ENCODE measurements at places on chromosomes 16 and 17.

- H3K27me3 ChIP-seq = no peaks in the 10 kb centered on the region
- peaks cover 20% of the 10 kb centered on the region for H3K4me1 ChIP-seq
- H3K36me3 ChIP-seq = peaks cover 18% of the 10 kb centered on the region
- no peak overlapping the region for H3K4me3 ChIP-seq
- H3K27ac ChIP-seq = no peak overlapping the region
Measured at GRCh38 chr17:17079761-17080160, 37.5 kb downstream of the MPRIP start.

DNA sequence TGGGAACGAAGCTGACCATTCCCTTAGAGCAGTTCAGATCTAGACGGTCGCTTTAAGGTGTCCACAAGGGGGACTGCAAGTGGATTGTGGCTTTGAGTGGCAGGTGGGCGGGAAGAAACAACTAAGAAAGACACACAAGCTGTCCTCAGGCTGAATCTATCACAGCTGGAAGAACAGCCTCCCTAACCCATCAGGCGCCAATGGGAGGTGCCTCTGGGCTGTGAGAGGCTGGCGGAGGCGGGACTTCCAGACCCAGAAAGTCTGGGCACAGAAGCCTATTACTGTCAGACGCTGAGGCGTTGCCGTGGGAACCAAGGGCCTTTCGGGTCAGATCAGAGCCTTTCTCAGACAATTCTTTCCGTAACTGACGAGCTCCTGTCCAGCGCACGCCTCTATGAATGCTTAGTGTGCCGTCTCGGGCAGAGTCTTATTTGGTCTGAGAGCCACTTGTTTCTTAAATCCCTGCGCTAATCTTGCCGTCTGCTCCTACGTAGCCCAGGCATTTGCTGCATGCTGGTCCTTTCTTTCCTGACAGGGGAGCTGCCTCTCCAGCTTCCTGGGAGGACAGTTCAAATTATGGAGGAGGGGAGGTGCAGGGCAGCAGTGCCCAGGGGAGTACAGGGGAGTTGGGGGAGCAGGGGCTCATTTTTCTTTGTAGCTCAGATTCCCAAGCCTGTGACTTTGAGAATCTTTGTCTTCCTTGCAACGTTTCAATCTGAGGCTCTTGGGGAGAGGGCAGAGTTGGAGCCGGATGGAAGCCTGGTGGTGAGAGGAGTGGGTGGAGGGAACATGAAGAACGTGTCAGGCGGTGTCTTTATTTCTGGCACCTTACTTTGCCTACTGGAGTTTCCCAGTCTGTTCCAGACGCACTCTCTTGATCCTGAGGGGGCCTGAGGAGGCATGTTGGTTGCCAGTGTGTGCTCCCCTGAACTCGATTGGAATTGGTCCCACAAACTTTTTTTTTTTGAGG, 618.7 kb downstream of the KCNJ18 start:
- DNase-seq = no peak
- no peaks in the 10 kb centered on the region for H3K36me3 ChIP-seq
- no peak overlapping the region for H3K27ac ChIP-seq
- no peaks in the 10 kb centered on the region for H3K4me1 ChIP-seq
- no peaks in the 10 kb centered on the region for H3K27me3 ChIP-seq
- H3K4me3 ChIP-seq = no peak overlapping the region

GRCh38 chr16:58043571-58044155, 18.1 kb downstream of the MMP15 start:
- H3K4me1 ChIP-seq = no peaks in the 10 kb centered on the region
- no peak overlapping the region for H3K4me3 ChIP-seq
- no peak for DNase-seq
- H3K27me3 ChIP-seq = no peaks in the 10 kb centered on the region

- no peak for DNase-seq
- H3K36me3 ChIP-seq = no peaks in the 10 kb centered on the region
- H3K27ac ChIP-seq = no peak overlapping the region
- H3K27me3 ChIP-seq = no peaks in the 10 kb centered on the region
- no peak overlapping the region for H3K4me3 ChIP-seq
Measured at GRCh38 chr17:13518261-13519000, 83.3 kb downstream of the HS3ST3A1 start.

GRCh38 chr17:72145562-72145961, 24.7 kb downstream of the SOX9 start:
- no peak overlapping the region for H3K27ac ChIP-seq
- no peaks in the 10 kb centered on the region for H3K36me3 ChIP-seq
- no peak overlapping the region for H3K4me3 ChIP-seq
- no peaks in the 10 kb centered on the region for H3K4me1 ChIP-seq
- DNase-seq = no peak

GRCh38 chr17:67245073-67245693, at the start of gene HELZ:
HELZ (minus strand) TSS chr17:67245196; CDS start chr17:67218804, 26,392 bp downstream.
- peak within 1 kb of the TSS; percentile 86 for H3K4me3 ChIP-seq
- peak within 1 kb of the TSS; percentile 75 for H3K27ac ChIP-seq
- peaks cover 3% of the 10 kb centered on the region for H3K27me3 ChIP-seq
- DNase-seq = peak; percentile 72

- no peaks in the 10 kb centered on the region for H3K27me3 ChIP-seq
- DNase-seq = no peak
- peaks cover 46% of the 10 kb centered on the region for H3K36me3 ChIP-seq
- peak overlapping the region; percentile 93 for H3K4me3 ChIP-seq
Measured at GRCh38 chr16:30775131-30775391, 11.9 kb downstream of the ZNF629 start.

DNA sequence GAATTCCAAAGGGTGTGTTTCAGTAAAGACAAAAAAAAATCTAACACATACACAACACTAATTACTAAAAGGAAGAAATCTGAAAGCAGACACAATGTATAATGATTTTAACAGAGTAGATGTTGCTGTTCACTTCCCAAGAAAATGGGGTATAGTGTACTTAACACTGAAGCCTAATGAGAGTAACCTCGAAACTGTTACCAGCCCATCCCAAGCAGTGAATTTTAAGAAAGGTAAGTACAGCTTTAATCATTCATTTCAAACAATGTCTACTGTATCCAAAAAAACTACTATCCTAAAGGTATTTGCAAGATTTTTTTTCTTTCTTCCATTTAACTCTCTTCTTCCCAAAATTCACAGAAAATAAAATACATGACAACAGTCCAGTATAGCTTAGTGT, 8.3 kb downstream of the GRB2 start:
- H3K4me3 ChIP-seq = no peak overlapping the region
- H3K27ac ChIP-seq = peak overlapping the region; percentile 60
- no peaks in the 10 kb centered on the region for H3K27me3 ChIP-seq

DNA sequence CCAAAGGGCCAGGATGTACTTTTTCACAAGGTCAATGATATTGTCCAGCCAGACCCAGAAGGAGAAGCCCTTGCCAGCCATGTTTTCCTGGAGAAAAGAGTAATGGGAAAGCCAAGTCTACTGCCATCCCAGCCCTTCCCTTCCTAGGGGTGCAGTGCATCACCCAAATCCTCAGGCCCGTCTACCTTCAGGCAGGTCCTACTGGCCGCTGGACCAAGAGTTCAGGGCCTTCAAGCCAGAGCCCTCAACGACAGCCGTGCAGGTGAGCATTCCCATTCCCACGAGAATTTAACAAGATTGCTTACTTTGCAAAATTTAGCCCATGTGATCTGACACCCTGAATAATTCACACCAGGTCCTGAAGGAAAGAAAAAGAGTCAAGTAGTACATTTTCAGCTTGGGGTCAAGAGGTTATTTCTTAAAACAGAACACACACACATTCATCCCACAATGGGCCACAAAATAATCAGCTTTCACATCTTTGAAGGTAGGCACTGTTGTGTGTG, 35.0 kb downstream of the STAT5A start:
- no peak overlapping the region for H3K27ac ChIP-seq
- H3K4me3 ChIP-seq = no peak overlapping the region
- H3K4me1 ChIP-seq = peaks cover 34% of the 10 kb centered on the region
- H3K27me3 ChIP-seq = no peaks in the 10 kb centered on the region

DNA sequence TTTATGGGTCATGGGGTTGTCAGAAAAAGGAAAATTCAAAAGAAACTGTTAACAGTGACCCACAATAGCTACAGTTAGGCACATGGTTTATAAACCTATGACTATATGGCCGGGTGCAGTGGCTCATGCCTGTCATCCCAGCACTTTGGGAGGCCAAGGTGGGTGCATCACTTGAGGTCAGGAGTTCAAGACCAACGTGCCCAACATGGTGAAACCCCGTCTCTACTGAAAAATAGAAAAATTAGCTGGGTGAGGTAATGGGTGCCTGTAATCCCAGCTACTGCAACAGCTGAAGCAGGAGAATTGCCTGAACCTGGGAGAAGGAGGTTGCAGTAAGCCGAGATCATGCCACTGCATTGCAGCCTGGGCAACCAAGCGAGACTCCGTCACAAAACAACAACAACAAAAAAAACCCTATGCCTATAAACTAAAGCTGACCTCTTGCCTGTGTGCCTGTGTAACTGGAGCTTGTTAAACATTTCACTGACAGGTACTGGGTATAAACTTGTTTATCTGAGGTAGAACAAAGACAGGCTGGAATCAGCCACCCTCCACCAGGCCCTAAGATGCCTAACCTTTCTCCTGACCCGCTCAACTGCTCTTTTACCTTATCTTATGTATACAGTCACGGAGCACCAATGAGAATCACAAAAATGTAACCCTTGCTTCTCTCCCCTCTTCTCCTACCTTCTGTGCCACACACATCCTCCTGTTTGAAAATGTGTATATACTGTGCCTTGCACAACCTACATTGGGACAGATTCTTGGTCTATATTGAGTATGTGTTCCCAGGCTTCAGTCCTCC, 62.9 kb upstream of the ATF7IP2 start:
- H3K4me3 ChIP-seq = no peak overlapping the region
- H3K27ac ChIP-seq = no peak overlapping the region
- peaks cover 5% of the 10 kb centered on the region for H3K4me1 ChIP-seq
- H3K27me3 ChIP-seq = no peaks in the 10 kb centered on the region

DNA sequence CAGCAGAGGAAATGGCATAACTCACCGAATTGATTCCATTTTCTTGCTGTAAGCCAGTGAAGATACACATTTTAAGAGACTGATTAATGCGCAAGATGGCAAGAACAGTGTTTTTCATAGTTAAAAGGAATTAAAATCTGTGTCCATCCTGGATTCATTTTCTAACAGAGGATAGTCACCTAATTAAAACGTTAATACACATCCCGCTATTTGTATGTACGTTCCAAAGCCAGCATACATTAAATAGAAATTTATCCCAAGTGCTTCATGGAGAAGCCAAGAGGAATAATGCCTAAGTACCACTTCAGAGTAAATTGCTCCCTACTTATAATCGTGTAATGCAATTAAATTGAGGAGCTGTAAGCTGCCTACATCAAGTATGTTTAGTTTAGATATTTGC, 49.9 kb downstream of the RBFOX1 start:
- H3K27me3 ChIP-seq = no peaks in the 10 kb centered on the region
- H3K27ac ChIP-seq = no peak overlapping the region
- H3K4me1 ChIP-seq = no peaks in the 10 kb centered on the region
- no peak overlapping the region for H3K4me3 ChIP-seq

DNA sequence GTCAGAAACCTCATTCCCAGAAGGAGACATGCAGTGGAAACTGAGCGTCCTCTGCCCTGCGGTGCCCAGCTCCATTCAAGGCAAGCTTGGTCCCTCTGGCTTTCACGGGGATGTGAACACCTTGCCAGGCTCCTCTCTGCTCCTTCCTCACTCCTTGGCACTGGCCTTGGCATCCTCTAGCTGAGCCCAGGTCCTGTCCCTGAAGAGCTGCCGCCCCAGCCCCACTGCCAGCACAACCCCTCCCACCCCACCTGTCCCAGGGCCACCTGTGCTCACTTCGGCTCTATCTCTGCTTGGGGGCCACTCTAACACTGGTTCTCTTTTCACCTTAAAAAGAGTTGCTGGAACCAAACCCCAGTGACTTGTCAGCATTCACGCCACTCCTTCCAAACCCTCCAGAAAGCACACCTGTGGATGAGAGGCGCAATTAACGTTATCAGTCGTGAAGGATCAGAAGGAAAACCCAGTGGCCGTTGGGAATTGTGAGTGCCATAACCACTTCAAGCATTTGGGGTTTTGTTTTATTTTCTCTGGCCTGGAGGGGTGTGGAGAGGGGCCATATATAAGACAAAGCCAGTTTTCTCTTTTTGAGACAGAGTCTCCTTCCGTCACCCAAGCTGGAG, 103.7 kb downstream of the AXIN2 start:
- no peak overlapping the region for H3K27ac ChIP-seq
- H3K4me1 ChIP-seq = no peaks in the 10 kb centered on the region
- no peak for DNase-seq

DNA sequence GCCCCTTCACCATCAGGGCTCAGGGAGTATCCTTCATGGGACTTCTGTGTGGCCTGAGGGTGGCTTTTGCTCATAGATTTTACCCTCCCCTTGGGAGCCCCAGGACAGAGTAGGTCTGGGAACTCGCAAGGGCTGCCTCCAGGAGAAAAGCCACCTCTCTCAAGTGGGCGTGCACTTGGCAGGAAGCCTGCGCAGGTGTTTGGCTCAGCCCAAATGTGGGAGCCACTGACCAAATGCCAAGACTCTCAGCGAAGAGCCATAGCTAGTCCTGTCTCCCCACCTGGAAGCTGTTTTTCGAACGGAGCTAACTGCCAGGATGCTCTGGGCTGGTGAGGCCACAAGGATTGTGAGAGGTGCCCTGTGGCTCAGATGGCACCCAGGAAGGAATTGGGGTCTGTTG, 2.0 kb upstream of the HSD17B2 start:
- H3K4me1 ChIP-seq = no peaks in the 10 kb centered on the region
- H3K27ac ChIP-seq = no peak overlapping the region
- H3K4me3 ChIP-seq = no peak overlapping the region
- DNase-seq = no peak
- H3K27me3 ChIP-seq = peaks cover 13% of the 10 kb centered on the region

- no peak overlapping the region for H3K4me3 ChIP-seq
- no peak for DNase-seq
- no peak overlapping the region for H3K27ac ChIP-seq
- peaks cover 6% of the 10 kb centered on the region for H3K27me3 ChIP-seq
- no peaks in the 10 kb centered on the region for H3K4me1 ChIP-seq
- H3K36me3 ChIP-seq = no peaks in the 10 kb centered on the region
Measured at GRCh38 chr17:62666801-62667591, 39.5 kb downstream of the MRC2 start.

DNA sequence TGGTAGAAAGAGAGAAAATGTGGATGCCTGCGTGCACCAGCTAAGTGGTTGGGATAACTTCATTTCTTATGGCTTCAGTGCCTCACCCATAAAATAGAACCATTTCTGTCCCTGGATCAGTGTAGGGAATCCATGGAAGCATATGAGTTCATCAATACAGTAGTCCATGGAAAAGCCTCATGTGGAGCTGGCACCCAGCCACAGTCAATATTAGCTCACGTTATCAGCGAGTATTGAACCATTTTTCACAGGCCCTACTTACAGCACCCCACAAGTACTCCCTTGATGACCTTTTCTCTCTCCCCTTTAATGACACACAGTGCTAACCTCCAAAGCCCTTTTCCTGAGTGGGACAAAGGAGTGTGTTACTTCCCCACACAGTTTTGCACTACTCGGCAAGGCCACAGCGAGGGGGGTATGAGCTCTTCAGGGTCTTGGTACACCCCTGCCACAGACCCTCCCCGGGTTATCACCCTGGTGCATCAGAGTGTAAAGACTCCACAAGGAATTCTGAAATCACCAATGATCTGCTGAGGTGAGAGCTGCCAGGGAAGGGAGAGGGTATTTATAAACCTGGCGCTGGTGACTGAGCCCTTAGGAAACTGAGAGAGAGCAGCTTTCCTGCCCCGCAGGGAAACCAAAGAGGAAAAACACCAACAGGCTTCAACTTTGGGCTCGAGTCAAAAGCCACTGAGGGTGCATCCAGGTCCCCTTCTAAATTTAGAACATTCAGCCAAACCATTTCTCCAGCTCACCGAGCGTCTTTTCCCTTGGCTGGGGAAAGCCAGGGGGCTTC, 36.9 kb downstream of the DYNLRB2 start:
- DNase-seq = no peak
- no peak overlapping the region for H3K27ac ChIP-seq
- H3K4me1 ChIP-seq = peaks cover 29% of the 10 kb centered on the region

GRCh38 chr16:23334457-23334853, 32.4 kb downstream of the SCNN1B start:
- H3K4me3 ChIP-seq = no peak overlapping the region
- H3K4me1 ChIP-seq = no peaks in the 10 kb centered on the region
- no peak overlapping the region for H3K27ac ChIP-seq
- no peak for DNase-seq
- peaks cover 2% of the 10 kb centered on the region for H3K27me3 ChIP-seq
